ENCODE measurements at places on chromosomes 3 and 15.

DNA sequence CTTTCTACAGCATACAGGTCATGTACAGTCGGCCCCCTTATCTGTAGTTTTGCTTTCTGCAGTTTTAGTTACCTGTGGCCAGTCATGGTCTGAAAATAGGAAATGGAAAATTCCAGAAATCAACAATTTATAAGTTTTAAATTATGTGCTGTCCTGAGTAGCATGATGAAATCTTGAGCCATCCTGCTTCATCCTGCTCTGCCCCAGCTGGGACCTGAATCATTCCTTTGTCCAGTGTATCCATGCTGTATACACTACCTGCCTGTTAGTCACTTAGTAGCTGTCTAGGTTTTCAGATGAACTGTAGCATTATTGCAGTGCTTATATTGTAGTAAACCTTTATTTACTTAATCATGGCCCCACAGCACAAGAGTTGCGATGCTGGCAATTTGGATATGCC, 44.8 kb downstream of the AP4E1 start:
- no peak for DNase-seq

- DNase-seq = no peak
These were observed 371.7 kb upstream of the CNTN6 start for GRCh38 chr3:721086-721485.

- DNase-seq = no peak
These were observed 260.5 kb upstream of the IGF1R start for GRCh38 chr15:98387866-98388265.

GRCh38 chr15:36579792-36580431, 486 bp downstream of the CDIN1 start:
- no peak for DNase-seq

GRCh38 chr3:136882571-136882970, 20.6 kb downstream of the NCK1 start:
- DNase-seq = no peak

GRCh38 chr15:63600001-63600615, 2.9 kb downstream of the FBXL22 start:
- no peak for DNase-seq

DNA sequence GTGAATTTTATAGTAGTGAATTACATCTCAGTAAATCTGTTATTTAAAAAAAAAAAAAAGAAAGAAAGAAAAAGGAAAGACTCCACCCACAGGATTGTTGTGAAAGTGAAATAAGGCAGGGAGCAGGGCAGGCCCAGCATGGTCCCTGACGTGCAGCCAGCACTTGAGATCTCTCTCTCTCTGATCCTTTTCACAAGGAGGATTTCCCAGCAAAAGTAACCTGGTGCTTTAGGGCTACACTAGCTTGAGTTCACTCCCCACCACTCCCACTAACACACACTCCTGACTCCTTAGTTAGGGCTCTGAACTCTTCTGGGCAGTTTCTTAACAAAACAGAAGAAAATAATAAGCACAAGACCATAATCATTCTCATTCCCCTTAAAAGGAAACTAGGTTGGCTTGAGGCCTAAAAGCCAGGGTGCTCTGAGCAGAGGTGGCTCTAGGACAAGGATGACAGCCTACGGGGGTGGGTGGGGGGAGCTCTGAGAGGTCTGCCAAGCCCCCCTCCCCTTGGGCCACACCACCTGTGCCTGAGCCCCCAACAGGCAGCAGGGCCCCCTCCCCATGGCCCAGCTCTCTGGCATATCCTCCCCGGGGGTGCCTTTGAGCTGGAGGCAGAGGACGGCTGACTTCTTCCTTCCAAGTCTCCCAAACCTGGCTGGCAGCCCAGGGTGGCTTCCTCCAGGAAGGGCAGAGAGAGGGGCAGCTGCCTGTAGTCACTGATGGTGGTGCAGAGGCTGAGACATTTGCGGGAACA, 856 bp downstream of the TMEM40 start:
- no peak for DNase-seq

DNA sequence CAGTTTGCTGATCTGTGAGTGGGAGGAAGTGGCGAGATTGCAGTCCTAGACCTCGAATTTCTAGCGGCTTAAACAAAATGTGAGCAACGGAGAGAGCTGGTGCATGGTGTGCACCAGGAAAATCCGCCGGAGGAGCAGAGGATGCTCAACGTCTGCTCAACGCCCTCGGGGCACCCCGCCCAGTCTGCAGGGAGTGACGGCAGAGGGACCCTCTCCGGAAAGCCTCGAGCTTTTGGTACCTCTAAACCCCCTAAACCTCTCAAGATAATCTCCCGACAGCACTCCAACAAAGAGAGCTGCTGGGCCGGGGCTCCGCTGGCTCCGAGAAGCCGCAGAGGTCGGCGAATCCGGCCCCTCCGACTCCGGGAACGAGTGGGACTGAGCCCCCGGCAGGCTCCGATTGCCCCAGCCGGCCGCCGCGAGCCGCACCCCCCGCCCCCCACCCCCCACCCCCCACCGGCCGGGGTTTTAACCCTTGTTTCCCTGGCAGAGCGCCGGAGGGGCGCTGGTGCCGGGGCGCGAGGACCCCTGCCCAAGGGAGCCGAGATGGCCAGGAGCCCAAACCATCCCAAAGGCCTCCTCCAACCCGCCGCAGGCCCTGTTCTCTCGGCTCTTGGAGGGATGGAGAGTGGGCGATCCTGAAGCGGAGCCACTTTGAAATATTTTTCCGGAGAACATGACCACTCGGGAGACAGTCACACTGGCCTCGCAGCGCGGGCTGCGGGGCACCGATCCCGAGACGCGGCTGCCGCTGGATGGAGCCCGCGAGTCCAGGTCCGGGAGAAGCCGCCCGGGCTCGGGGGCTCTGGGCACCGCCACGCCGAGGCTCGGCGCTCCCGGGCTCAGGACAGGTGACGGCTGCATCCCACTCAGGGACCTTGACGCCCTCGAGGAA, 1.5 kb downstream of the MEGF11 start:
- DNase-seq = peak; percentile 89

GRCh38 chr15:77282333-77282732, 137.6 kb downstream of the PEAK1 start:
- peak; percentile 63 for DNase-seq

DNA sequence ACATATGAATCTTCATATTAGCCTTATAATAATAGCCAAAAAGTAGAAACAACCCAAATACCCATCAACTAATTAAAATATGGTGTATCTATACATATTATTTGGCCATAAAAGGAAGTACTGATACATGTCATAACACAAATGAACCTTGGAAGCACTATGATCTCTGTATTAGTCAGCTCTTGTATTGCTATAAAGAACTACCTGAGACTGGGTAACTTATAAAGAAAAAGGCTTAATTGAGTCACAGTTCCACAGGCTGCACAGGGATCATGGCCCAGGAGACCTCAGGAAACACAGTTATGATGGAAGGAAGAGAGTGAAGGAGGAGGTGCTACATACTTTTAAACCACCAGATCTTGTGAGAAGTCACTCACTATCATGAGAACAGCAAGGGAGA, 16.0 kb upstream of the CCR2 start:
- DNase-seq = no peak

Data from HAP-1 (cell line).